ENCODE measurements at places on chromosomes 16 and 17.

- DNase-seq, result no peak
These were observed 308.7 kb upstream of the N4BP1 start for GRCh38 chr16:48918520-48919258.

- peak; percentile 86 for DNase-seq
These were observed 13.5 kb downstream of the SPATA32 start for GRCh38 chr17:45248132-45248957.

DNA sequence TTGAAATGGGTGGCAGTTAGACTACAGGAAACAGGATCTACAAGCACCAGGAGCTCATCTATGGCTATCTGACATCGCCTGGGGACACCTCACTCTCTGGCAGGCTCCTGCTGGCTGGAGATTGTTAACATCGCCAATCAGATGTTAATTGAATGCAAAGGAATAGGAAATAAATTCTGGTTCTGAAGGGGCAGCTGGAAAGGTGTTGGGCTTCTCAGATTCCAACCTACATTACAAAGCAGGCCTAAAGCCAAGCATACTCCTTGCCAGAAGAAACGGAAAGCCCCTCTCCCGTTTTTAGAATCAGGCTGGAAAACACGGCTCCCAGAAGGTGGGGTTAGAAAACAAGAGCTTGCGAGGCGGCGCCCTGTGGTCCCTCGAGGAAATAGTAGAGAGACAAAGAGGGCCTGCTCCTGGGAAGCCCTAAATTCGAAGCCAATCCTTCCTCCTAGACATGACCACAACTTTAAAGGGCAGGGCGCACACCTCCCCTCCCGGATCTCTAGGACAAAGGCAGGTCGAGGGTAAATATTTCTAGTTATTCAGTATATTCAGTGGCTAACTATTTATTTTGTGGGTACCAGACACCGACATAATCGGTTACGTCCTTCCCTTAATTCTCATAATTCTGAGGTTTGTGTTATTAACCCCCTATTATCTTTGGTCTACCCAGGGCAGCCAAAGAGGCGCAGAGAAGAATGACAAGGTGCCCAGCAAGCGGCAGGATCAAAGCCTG is 763 bp upstream of the TOM1L1 start:
- peak; percentile 24 for DNase-seq

DNA sequence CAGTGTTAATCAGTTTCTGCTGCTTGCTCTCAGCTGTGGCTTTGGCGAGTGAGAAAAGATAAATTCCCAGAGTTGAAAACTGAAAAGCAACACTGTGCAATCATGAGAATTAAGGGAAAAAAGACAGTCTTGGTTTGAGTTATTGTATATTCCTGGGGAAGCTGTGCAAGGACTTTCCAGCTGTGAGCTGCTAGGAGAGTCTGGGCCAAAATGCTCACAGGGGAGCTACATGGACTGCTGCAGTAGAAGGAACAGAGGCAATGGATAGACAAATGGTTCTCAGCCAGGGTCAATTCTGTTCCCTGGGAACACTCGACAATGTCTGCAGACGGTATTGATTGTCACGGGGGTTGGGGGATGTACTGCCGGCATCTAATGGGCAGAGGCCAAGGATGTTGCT is 102.0 kb upstream of the ADAMTS18 start:
- no peak for DNase-seq

Data from iPS-NIHi11 (cell line).